ENCODE measurements at places on chromosomes 13 and 19.

DNA sequence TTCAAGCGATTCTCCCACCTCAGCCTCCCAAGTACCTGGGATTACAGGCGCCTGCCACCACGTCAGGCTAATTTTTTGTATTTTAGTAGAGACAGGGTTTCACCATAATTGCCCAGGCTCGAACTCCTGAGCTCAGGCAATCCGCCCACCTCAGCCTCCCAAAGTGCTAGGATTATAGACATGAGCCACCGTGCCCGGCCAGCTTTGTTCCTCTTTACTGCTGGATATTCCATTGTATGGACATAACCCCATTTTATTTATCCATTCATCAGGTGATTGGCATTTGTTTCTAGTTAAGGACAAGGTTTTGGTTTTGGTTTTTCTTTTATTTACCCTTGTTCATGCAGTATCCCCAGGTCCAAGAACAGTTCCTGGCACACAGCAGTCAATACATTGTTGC is 4.1 kb upstream of the RPS9 start:
- H3K36me3 ChIP-seq: peaks cover 6% of the 10 kb centered on the region
- no peaks in the 10 kb centered on the region for H3K27me3 ChIP-seq
- no peak for DNase-seq
- H3K4me1 ChIP-seq: no peaks in the 10 kb centered on the region
- no peak overlapping the region for H3K4me3 ChIP-seq
- no peak overlapping the region for H3K27ac ChIP-seq

GRCh38 chr19:50663482-50663790 is 14.2 kb downstream of the C19orf81 start:
- DNase-seq: no peak
- H3K27me3 ChIP-seq: no peaks in the 10 kb centered on the region
- no peak overlapping the region for H3K27ac ChIP-seq
- H3K36me3 ChIP-seq: no peaks in the 10 kb centered on the region

DNA sequence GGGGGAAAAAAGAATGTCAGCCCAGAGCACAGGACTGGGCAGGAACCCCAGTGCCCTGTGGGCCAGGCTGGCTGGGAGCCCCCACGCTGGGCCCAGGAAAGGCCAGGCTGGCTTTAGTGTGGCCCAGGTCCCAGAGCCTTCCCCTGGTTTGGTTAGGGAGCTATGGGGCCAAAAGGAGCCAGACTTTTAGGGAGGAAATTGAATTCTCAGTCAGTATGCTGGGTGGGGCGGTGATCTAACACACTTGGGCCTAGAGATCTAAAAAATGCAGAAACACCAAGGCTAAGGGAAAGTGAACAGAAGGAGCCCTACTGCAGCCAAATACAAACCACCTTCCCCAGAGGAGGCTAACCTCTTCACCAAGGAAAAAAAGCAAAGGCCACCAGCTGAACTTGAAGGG is 137.5 kb downstream of the CRYL1 start:
- no peaks in the 10 kb centered on the region for H3K4me1 ChIP-seq
- H3K27me3 ChIP-seq: peaks cover 7% of the 10 kb centered on the region
- no peak for DNase-seq
- H3K36me3 ChIP-seq: no peaks in the 10 kb centered on the region
- H3K27ac ChIP-seq: no peak overlapping the region

DNA sequence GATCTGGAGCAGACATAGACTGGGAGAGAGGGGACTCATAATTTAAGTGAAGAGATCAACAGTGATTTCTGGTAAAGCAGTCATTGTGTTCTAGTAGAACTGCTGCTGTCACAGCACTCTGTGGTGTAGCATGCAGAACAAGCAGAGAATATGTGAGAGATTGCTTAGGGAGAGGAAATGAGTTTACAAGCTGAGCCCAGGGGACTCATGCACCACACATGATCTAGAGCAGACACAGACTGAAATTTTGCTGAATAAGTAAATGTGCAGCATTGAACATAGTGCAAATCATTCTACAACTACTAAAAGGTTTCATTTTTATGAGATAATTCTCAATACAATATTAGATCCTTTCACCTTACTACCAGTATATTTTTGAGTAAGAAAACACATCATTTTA is 125.7 kb downstream of the MYO16 start:
- H3K4me3 ChIP-seq: no peak overlapping the region
- H3K4me1 ChIP-seq: no peaks in the 10 kb centered on the region
- no peaks in the 10 kb centered on the region for H3K27me3 ChIP-seq
- DNase-seq: no peak
- no peak overlapping the region for H3K27ac ChIP-seq
- no peaks in the 10 kb centered on the region for H3K36me3 ChIP-seq

GRCh38 chr13:98915563-98915962 is 62.3 kb downstream of the DOCK9 start:
- H3K27me3 ChIP-seq: no peaks in the 10 kb centered on the region
- H3K27ac ChIP-seq: no peak overlapping the region
- H3K4me3 ChIP-seq: no peak overlapping the region
- H3K4me1 ChIP-seq: peaks cover 3% of the 10 kb centered on the region

- 0 out of 2 replicates have a peak, but pooled peaks cover 2% of the 10 kb centered on the region for H3K4me1 ChIP-seq
- no peak for DNase-seq
- peaks cover 49% of the 10 kb centered on the region for H3K27me3 ChIP-seq
- H3K36me3 ChIP-seq: no peaks in the 10 kb centered on the region
Observed at GRCh38 chr13:26977541-26977940, 194.1 kb downstream of the USP12 start.

GRCh38 chr19:46372901-46373490 is 26.1 kb downstream of the PPP5C start:
- no peak overlapping the region for H3K27ac ChIP-seq
- H3K36me3 ChIP-seq: peaks cover 34% of the 10 kb centered on the region
- no peak overlapping the region for H3K4me3 ChIP-seq
- no peaks in the 10 kb centered on the region for H3K4me1 ChIP-seq
- H3K27me3 ChIP-seq: no peaks in the 10 kb centered on the region

- peaks cover 25% of the 10 kb centered on the region for H3K36me3 ChIP-seq
- peak overlapping the region; percentile 93 for H3K4me3 ChIP-seq
- H3K4me1 ChIP-seq: peaks cover 7% of the 10 kb centered on the region
Observed at GRCh38 chr19:16627193-16627927, 644 bp downstream of the MED26 start.
